Type B pancreatic cell (in vitro differentiated cells): ENCODE measurements at places on chromosomes 7 and 10.

- no peak for DNase-seq
Observed at GRCh38 chr7:11714205-11714604, 117.8 kb downstream of the THSD7A start.

- DNase-seq, result no peak
Observed at GRCh38 chr10:88292185-88292514, 291.0 kb downstream of the RNLS start.

- no peak for DNase-seq
Observed at GRCh38 chr7:72053292-72053691, 358.8 kb downstream of the CALN1 start.

GRCh38 chr10:69438536-69439349 is 12.5 kb upstream of the TSPAN15 start:
- DNase-seq, result no peak

- no peak for DNase-seq
Observed at GRCh38 chr10:69749178-69750010, 52.3 kb upstream of the COL13A1 start.

DNA sequence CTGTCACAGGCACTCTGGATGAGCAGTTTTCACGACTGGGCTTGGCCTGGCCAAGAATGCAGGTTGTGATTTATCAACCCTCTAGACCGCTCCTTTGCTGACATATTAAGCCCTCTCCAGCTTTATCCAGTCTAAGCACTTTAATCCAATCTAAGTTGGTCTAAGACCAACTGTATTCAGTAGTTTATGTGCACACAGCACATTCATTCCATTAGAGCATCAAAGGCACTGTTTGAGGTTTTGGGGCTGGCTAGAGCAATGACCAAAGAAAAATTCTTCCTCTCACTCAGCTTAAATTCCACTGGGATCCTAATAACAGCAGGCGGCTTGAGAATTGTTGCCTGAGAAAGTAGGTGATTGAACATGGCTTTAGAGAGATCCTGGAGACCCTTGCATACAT is 176.0 kb upstream of the INSYN2A start:
- DNase-seq, result no peak

DNA sequence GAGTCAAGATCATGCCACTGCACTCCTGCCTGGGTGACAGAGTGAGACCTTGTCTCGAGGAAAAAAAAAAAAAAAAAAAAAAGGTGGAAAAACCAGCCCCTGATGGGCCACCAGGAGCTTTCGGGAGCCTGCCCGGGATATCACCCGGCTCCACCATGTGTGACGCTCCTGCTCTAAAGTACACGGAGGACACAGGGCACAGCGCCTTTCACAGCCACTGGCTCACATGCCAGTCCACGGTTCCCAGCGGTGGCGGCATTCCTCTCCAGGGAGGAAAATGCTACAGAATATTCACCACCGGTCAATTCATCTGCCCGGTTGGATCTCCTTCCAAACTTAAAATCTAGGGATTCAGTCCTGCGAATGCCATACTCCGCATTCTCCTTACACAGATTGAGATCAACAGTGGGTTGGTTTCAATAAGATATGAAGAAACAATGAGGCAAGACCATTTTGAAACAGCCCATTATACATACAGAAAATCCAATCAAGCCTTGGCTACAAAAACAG is 81.2 kb downstream of the CTBP2 start:
- no peak for DNase-seq

DNA sequence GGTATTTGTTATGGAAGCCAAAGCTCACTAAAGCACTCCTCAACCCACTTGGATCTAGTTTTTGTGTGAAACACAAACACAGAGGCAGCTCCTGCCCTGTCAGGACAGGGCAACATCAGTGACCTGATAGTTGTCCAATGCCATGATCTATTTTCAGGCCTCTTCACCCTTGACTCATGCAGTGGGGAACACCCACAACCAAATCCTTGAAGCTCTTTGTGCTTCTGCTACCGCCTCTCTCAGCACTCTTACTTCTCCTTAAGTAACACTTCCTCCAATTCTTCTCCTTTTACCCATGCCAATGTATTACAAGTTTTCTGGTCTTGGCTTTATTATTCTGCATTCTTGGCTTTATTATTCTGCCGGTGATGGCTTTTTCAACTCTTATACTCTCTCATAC is 425.3 kb downstream of the INHBA start:
- no peak for DNase-seq

GRCh38 chr10:77834943-77835668 is 91.4 kb downstream of the DLG5 start:
- no peak for DNase-seq

DNA sequence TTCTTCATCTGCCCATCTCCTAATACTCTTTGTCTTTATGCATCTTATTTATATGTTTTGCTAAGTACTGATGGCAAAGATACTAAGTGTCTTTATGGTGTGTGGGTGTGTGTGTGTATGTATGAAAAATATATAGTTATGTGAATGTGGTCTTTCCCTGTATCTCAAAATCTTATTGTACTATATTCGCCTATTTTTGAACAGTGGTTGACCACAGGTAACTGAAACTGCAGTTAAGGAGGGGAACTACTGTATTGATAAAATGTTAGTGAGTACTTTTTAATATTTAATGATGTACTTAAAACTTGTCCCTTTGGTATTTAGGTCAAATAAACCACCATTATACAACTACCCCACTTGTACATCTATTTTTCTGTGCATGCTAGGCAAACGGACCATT is 85.9 kb downstream of the ADD3 start:
- no peak for DNase-seq

- no peak for DNase-seq
Observed at GRCh38 chr10:132465889-132466519, 69.0 kb downstream of the PWWP2B start.

DNA sequence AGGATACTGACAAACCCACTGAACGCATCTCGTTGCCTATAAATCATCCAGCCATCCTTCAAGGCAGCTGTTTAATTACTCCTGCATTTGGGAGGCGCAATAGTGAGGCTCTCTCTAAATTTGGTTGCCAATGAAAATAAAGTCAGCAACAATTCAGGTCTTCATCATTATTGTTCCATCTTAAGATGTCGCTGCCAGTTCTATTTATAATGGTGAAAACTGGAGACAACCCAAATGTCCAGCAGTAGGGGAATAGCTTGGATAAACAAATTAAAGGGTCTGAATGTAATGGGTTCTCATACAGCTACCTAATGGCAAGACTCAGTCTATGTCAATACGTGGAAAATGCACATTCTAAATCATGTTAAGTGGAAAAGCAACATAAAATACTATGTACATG is 120.1 kb upstream of the PLXNA4 start:
- no peak for DNase-seq

DNA sequence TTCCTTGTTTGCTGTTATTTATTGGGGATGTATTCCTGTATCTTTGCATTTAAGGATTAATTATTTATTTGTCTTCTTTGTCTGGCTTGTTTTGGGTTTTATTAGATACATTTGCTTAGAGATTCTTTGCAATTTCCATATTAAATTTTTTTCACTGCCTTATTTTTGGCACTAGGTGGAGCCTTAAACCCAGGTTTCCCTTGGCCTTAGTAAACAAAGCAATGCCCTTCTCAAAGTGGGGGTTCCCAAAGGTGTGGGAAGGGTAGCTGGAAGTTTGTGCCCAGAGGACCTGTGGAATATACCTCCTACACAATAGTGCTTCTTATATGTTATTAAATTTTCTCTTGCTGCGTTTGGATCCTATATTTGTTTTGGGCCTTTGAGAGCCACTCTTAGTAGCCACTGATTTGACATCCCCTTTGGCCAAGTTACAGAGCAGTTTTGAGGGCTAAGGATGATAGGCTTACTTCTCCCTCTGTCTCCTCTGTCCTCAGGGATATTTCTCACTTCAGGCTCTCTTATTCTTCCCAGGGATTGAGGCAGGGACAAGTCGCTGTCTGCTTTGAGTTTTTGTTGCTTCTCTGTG is 162.3 kb downstream of the ITGB1 start:
- no peak for DNase-seq

DNA sequence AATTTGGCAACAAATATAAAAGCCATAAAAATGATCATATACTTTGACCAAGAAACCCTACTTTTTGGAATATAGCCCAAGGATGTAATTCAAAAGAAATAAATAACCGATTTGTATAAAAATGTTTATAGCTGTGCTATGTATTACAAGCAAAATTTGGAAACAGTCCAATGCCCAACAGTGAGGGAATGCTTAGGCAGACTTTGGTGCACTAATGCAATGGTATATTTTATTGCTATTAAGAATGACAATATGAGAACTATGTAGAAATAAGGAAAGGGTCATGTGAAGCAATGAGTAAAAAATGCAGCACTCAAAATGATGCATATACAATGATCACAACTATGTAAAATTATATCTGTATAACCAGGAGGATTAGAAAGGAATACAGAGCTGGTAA is 273.8 kb upstream of the HPS1 start:
- no peak for DNase-seq

DNA sequence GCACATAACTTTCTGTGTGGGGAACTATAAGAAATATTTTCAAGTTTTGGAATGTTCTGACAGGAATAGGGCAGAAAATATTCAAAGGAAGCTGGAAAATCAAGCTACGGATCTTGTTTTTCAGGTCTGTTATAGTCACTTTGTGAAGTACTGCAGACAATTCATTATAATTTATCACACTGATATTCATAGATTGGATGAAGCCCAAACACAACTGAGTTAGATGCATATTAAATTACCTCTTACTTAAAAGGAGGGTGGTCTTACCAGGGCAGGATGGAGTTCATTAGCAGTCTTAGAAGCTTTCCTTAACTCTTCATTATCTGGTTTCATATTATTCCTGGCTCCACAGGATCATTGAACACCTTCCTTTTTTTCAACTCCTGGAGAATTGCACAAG is 242.3 kb downstream of the DYNC1I1 start:
- DNase-seq, result no peak

- DNase-seq, result no peak
Observed at GRCh38 chr10:124254490-124254889, 161.1 kb upstream of the CHST15 start.

DNA sequence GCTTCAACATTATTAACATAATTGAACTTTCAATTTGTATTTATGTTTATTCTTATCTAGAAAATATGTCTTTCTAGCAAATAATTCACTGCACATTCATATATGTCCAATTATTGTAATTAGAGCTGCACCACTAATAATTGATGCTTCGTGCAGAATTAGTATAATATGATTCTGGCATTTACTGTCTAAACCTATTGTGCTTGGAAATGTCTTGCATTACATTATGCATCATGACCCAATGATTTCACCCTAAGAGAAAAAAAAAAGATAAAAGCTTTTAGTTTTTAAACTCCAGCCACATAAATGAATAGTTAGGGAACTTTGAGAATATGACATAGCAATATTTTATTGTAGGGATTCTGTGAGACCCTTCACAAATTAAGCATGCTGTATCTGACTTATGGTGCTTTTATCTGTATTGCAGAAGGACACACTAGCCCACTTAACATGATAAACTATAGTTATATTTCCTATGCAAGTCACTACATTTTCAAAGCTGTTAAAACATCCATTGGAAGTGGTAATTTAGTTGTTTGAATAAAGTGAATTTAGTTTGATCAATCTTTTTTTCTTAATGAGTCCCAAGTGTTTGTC is 1609.1 kb downstream of the REEP3 start:
- no peak for DNase-seq

DNA sequence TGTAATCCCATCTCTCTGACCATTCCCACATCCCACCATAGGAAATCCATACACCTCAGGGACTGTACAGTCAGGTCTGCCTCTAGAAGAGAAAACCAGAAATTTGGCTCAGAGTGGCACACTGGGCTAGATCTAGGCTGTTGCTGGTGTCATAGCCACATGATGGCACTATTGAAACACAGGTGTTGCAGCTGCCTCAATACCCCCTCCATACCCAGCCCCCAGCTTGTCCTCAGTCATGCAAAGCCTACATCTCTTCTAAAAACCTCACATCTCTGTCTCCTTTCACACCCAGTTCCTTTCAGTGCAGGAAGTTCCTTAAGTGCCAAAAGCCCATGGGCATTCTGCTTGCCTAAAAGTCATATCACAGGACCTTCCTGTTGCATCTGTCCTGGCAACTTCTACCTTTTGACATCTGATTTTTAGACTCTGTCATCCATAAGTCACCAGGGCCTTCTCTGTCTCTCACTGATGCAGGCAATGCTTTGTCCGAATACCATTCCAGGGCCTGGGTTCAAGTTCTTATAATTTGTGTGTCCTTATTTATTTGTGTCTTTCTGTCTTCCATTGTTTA is 27.0 kb upstream of the HIBADH start:
- DNase-seq, result no peak

GRCh38 chr10:22228943-22229801 is 11.4 kb upstream of the EBLN1 start:
- DNase-seq, result peak; percentile 94

DNA sequence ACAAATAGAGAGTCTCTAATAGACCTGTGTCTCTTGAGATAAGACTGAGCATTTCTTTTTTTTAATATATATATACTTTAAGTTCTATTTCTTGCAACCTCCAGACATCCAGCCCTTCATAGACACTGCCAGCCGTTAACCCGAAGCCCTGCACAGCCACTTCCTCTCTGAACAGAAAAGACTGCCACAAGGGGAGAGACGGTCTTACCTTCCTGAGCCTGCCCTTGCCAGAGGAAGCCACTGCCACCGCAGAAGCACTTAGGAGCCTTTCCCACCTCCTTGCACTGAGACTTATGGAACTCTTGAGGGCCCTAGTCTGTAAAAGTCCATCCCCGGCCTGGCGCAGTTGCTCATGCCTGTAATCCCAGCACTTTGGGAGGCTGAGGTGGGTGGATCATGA is 31.8 kb upstream of the PRSS1 start:
- no peak for DNase-seq

GRCh38 chr10:108521827-108522492 is 1357.5 kb upstream of the SORCS1 start:
- no peak for DNase-seq

GRCh38 chr10:1109795-1110673 is 53.8 kb downstream of the WDR37 start:
- DNase-seq, result no peak

GRCh38 chr10:84965468-84965867 is 637.1 kb downstream of the CCSER2 start:
- no peak for DNase-seq

DNA sequence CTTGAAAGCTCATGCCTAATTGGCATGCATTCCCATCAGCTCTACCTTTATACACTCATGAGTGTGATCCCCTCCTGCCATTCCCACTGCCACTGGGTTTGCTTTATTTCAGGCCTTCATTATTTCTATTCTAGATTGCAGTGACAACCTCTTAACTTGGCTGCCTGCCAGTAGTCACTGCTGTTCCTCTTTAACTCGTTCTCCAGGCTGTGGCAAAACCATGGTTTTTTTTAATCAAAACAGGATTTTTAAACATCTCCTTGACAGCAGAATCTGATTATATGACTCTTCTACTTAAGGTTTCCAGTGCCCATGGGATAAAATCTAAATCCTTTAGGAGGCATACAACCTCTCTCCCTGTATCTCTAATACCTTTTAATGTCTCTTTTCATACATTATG is 223.7 kb upstream of the PCDH15 start:
- no peak for DNase-seq
